H7 (cell line): ENCODE measurements at places on chromosomes 4 and X.

DNA sequence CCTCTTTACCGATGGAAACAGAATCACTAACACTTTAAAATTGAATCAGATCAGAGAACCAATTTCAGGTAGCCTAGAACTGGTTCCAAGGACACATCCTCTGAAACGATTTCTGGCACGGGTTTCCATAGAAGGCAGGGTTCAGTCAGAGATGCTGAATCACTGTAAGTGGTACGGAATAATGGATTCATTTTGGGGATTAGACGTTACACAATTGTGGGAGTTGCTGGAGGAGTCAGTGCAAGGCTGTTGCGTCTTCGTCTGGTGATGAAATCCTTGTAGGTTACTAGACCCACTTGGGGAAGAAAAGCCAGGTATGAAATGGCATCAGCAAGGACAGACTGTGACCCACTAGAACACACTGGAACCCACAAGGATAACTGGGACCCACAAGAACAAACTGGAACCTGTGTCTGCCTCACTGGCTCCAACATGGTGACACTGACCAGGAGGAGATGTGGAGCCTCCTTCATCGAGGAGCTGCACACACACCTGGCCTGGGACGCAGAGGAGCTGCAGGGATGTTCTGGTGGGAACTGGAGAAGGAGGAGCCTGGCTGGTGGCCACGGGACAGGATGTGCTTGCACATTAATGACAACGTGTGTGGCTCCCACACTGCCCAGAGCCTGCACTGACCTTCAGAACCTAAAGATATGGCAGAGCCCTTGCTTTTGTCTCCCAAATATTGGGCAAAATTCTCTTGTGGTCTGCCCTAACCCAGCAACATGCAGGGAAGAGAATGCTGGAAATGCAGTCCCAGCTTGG is 105.1 kb downstream of the TRAPPC11 start:
- DNase-seq: no peak

DNA sequence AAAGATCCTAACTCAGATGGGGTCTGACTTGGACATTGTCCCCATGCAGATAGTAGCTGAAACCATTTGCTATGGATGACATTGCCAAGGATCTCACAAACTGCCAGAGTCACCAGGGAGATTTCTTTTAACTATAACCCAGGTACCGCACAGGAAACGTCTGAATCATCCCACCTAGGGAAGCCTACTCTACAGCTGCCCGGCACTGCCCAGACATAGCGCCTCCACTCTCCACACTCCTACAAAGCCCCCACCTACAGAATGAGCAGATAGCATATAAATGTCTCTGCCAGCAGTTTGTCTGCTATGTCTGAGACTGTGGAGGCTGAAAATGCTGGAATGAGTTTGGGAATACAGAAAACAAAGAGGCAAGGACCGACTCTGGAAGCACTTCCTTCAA is 32.3 kb downstream of the TRIM61 start:
- peak; percentile 26 for DNase-seq

- DNase-seq: no peak
Measured at GRCh38 chr4:111842336-111842735, 302.9 kb upstream of the FAM241A start.

GRCh38 chrX:87338510-87338909 is 179.1 kb upstream of the KLHL4 start:
- DNase-seq: peak; percentile 7

GRCh38 chr4:683982-684622 is 4.8 kb downstream of the SLC49A3 start:
- DNase-seq: peak; percentile 97
